RKO (cell line): ENCODE measurements at places on chromosomes 5 and 9.

DNA sequence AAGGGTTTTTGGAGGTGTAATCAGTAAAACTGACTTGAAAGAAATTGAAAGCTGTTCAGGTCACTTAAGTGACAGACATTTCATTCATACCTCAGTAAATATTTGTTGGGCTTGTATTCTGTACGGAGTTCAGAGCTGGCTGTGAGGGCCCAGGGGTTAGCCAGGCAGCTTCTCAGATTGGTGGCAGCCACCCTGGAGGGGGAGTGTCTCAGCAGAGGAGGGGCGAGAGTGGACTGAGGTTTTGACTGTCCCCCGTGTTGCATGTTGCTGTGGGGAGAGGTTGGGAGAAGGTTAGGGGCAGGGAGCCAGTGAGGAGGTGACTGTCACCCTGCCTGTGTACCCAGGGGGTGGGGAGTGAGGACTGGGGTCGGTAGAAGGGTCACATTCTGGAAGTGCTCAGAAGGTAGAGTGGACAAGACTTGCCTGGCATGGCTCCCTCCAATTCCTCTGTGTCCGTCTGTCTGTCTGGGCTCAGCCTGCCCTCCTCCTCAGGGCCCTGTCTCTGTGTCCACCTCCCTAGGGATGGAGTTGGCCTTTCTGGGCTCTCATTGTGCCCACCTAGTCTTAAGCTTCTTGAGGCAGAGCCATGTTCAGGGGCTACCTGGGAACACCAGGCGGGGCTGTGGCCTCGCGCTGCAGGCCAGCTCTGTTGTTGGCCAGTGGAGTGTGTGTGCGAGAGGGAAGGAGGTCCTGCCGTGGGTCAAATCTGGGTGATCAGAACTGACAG lies 4.4 kb downstream of the PHF2 start:
- DNase-seq = no peak

DNA sequence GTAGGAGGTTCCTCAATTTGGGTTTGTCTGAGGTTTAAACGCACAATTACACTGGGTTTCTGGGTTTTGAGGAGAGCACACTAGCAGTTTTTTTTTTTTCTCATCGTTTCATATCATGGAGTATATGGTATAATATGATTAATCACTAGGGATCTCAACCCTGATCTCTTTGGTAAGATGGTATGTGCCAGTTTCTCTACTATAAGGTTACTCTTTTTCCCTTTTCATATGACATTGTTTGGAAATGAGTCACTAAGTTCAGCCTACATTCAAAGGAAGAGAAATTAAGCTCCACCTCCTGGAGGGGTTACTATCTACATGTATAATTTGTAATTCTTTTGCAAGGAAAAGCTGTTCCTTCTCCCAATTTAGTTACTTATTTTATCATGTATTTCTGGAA lies 35.2 kb downstream of the MTRR start:
- DNase-seq = peak; percentile 61

DNA sequence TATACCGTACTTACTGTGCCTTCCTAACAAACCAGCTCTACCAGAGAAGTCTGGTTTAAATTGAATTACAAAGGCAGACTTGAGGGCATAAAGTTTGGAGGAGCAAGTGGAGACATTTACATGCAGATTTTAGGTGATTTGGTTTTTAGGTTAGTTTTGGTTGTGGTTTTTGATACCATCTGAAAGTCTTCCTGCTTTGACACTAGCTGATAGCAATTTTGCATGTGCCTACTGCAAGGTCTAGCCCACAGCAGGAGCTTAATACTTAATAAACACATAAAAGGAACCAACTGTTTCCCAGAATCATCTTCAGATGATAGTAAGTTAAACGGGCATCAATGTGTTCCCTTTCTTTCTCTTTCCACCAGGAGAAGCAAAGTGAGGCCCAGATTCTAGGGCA lies 3.4 kb upstream of the ESM1 start:
- no peak for DNase-seq

GRCh38 chr5:137761566-137761965 lies 7.4 kb upstream of the HNRNPA0 start:
- no peak for DNase-seq

DNA sequence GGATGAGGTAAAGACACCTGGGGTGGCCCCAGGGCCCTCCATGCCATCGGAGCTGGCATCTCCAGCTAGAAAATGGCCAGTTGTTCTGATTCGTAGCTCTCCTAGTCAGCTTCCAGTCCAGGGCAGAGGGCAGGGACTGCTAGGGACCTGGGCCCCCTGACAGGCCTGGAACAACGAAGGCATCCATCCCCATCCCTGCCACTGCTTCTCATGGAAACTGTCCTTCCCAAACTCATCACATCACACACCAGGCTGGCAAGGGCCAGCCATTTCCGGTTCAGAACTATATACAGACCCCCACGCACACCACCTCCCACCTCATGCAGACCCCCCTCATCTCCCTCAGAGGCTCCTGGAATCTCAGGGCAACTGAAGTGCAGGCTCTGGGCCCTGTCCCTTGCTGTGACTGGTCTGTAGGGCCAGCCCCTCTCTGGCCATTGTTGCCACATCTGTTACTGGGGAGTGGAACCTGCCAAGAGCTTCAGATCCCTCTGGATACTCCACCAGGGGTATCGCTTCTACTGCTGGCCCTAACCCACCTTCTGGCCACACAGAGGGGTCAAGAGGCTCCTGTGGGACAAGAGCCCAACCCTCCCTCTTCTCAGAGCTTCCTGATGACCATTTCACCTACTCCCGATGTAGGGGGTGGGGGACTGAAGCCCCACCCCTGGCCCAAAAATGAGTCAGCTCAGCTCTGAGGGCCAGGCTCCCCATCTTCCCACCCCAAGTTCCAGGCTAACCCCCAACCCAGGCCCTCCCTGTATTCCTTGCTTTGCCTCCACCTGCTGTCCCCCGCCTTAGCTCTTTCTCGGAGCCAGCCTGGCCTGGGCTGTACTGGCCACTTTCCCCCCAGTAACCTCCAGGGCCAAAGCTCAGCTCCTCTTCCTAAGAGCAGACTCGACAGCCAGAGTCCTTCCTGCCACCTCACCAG lies 1.2 kb upstream of the MZB1 start:
- no peak for DNase-seq

DNA sequence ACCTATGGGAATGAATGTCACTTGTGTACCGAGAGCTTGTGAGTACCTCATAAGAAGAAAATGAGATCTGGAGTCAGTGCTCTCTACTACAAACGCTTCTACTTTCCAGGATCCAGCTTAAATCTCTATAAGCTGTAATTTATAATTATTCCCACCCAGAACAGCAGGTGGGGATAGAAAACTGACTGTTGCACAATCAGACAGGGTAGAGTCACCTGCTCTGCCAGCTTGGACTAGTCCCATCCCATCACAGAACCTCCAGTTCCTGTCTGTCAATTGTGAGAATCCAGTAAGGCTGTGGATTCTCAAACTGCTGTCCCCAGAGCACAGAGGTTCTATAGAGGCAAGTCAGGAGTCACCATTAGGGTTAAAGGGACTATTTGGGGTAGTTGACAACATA lies 2.0 kb downstream of the SPINK7 start:
- DNase-seq = no peak

GRCh38 chr9:93821307-93821703 lies 133.8 kb downstream of the BARX1 start:
- no peak for DNase-seq

GRCh38 chr5:119388619-119389190 lies 32.9 kb downstream of the TNFAIP8 start:
- no peak for DNase-seq

GRCh38 chr5:113759505-113759904 lies 246.0 kb downstream of the YTHDC2 start:
- no peak for DNase-seq

- DNase-seq = peak; percentile 59
Measured at GRCh38 chr9:137305060-137305797, 3.2 kb upstream of the NRARP start.

- no peak for DNase-seq
Measured at GRCh38 chr9:23606107-23606506, 219.9 kb downstream of the ELAVL2 start.

GRCh38 chr9:18605766-18606180 lies 131.8 kb downstream of the ADAMTSL1 start:
- no peak for DNase-seq

GRCh38 chr5:65624571-65625555 lies at the start of the genes SHLD3 and TRAPPC13:
Gene SHLD3, plus strand, starts transcription at chr5:65625027. Its CDS starts 4,561 bp downstream, at chr5:65629588.
Gene TRAPPC13, plus strand, starts transcription at chr5:65625027. Its CDS starts 34 bp downstream, at chr5:65625061.
- peak; percentile 91 for DNase-seq

DNA sequence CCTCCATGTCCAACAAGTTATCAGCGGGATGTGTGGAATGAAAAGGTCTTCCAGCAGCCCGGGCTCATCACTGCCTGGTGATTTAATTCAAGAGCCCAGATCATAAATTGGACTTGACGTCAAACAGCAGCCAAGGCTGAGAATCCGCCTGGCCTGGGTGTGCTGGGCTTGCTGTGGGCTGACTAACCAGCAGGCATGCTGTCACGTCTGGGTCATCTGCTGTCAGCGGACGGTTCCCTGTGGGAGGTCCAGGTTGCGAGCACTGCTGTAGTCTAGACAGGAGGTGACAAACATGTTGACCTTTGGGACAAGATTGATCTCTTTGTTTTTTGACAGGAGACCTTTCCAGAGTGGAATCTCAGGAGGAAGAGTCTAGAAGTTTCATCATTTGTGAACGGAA lies 289.7 kb downstream of the OSTF1 start:
- no peak for DNase-seq

DNA sequence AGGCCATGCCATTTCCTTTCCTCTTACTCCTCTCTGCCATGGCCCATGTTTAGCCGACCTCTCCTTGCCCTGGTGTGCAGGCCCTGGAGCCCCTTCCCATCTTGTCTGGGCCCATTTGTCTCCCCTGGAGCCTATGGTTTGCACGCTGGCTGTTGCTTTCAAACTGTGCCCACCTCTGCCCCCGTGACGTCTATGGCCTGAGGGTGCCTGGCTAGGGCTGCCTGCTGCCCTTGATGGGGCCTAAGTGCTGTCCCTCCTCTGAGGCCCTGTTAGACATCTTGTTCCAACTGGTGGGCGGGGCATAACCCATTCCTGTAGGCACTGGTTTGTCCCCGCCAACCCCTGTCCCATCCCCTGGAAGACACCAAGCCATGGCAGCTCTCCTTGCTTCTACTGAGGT lies 22.7 kb upstream of the ENHO start:
- no peak for DNase-seq

GRCh38 chr5:77131361-77131760 lies 44.3 kb upstream of the ZBED3 start:
- DNase-seq = no peak

DNA sequence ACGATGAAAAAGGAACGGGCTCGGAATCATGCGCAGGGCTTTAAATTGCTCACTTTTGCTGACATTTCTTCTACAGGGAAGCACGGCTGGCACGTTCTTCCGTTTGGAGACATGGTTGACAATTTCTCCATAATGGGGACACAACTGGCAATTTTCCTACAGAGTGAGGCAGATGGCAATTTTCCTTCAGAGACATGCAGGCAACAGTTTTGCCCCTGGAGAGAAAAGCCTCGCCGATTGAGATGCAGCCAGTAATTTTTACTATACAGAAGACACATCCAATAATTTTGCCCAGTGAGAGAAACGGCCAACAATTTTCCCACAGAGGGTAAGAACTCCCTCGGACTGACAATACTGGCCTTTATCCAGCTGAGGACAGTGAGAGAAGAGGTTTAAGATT lies 90.9 kb upstream of the GPR151 start:
- DNase-seq = no peak

GRCh38 chr9:126799034-126799433 lies 5.8 kb upstream of the ZBTB43 start:
- DNase-seq = no peak
